ENCODE measurements at places on chromosomes 1 and 21.
A peak's percentile ranks its signal among the peaks of the same experiment; 100 is the strongest.

GRCh38 chr21:41926117-41926806 is 27.6 kb downstream of the C2CD2 start:
- peak; percentile 17 for DNase-seq

GRCh38 chr1:224506141-224506814 is 71.7 kb upstream of the WDR26 start:
- DNase-seq, result no peak

DNA sequence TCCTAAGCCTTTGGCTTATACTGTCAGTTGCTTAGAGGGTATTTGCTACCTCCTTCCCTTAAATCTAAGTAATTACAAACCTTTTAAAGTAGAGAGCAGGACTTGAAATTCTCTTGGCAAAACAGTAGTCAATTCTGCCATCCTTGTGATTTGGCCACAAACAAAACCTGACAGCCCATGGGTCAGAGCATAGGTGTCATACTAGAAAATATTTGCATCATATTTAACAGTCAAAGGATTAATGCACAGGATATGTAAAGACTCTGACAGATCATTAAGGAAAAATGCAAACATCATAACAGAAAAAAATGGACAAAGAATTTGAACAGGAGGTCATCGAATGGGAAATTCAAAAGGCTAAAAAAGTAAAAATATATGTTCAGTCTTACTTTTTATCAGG is 50.5 kb downstream of the ZFYVE9 start:
- DNase-seq, result no peak

DNA sequence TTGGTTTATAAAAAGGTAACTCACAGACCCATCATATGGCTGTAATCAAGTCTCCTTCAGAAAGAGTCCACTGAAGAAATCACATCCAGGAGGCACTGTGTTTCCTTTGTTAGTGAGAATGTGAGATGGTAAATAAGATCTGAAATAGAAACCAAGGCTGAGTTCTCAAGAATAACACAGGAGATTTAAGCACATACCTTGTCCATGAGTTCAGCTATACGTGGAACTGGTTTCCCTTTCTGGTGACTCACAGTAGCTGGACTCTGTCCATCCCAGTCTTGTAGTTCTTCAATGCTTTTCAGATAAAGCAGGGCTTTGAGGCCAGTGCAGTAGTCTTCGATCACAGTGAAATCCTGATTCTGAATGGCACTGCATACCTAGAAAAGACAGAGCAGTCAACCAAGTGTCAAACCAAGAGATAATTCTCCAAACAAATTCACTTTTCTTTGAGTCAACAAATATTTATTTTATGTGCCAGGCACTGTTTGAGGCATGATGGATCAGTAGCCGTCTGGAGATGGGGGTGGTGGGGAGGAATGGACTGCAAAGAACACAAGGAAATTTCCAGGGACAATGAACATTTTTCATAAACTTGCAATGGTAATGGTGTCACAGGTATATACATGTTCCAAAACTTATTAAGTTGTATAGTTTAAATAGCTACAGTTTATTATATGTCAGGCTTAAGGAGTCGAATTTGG is 471.4 kb downstream of the PTBP2 start:
- DNase-seq, result no peak

DNA sequence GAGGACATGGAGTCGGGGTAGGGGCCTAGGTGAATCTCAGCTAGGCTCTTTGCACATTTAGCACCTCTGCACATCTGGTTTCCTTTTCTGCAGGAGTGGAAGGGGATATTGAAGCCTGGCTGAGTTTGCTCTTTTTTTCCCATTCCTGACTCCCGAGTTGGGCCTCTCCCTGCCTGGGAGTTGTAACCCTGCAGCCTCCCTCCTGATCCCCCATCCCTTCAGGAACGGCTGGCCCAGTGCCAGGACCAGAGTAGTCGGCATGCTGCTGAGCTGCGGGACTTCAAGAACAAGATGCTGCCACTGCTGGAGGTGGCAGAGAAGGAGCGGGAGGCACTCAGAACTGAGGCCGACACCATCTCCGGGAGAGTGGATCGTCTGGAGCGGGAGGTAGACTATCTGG is 836 bp downstream of the OLFML3 start:
- DNase-seq, result no peak

- DNase-seq, result no peak
Observed at GRCh38 chr1:83997631-83998030, 1.3 kb downstream of the TTLL7 start.

DNA sequence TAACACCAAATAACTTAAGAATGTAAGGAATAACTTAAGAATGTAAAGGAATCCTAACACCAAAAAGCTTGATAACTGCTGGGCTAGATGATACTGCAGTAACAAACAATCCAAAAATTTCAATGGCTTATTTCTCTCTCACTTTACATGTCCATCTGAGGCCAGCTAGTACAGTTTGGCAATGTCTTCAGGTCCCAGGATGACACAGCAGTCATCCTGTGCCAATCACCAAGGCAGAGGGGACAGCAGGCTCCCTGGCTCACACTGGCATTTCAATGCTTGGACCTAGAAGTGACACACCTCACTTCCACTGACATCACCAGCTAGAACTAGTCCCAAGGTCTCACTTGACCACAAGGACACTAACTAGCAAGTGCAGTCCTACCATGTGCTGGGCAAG is 15.3 kb downstream of the DNAJC11 start:
- DNase-seq, result no peak

DNA sequence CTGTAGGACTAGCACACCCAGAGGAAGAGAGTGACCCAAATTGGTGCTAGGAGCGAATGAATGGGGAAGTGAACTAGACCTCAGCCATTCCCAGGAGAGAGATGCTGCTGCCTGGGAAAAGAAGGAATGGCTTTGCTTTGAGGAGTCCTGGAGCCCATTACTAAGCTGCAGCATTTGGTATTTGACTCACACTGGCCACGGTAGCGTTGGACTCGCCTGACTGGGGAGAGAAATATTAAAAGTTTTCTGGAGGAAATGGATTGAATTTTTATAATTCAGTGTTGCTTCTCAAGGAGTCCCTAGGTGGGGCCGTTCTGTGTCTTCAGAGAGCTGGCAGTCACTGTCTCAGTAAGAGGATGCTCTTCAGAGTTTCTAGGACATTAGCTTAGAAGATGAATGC is 40.2 kb downstream of the PIK3CD start:
- no peak for DNase-seq

DNA sequence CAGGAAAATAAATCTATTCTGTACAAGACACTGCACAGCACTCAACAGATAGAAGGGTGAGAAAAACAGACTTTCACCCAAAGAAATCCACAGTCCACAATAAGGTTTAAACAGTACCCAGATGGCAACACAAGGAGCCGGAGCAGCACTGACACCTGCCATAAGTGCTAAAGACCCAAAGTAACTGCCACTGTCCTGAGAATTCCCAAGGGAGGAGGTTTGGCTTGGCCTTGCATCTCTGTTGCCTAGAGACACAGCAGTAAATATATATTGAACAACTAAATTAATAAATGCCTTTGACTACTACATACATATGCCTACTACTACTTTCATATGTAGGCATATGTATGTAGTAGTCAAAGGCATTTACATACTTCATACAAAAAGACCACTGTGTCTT is 68.0 kb downstream of the VAV3 start:
- no peak for DNase-seq

- DNase-seq, result peak; percentile 92
Observed at GRCh38 chr1:155688324-155689080, at the start of gene YY1AP1. Gene YY1AP1 (minus strand): TSS chr1:155688774. CDS start chr1:155680436, 8,338 bp downstream.

- no peak for DNase-seq
Observed at GRCh38 chr1:43910343-43910742, 23.3 kb upstream of the ARTN start.

- DNase-seq, result no peak
Observed at GRCh38 chr1:63269571-63269970, 52.8 kb upstream of the FOXD3 start.

DNA sequence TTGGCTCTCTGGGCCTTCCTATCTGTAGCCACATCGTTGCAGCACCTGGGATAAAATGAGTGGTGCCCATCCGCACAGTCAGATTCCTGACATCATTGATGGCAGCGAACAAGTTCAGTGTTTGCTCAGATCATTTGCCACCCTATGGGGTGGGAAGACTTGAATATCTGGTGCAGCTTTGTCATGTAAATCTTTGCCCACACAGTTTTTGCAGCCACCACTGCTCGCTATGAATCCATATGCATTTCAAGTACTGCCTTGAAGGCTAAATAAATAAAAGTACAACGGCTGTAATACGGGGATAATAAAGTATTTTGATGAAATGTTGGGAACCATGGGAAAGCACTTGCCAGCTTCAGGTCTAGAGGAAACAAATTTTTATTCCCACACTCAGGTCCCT is 56.3 kb upstream of the COA6 start:
- DNase-seq, result no peak

GRCh38 chr1:54006508-54006907 is 11.5 kb downstream of the LDLRAD1 start:
- DNase-seq, result no peak

- DNase-seq, result no peak
Observed at GRCh38 chr1:40270152-40270834, 12.3 kb downstream of the ZMPSTE24 start.

DNA sequence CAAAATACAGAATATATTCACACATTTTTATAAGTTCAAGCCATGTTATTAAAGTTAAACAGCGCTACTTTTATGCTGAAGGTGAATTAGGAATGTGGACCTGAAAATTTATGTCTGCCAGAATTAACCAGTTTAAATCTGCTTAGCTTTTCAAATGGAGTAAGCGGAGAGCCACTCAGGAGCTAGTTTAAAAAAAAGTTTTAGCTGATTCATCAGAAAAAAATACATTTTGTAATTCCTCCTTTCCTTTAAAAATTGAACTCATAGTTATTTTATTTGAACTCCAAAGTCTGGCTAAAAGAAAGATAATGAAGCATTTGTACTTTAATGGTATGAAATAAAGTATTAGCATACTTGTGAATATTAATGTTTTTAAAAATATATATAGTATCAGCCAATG is 21.2 kb downstream of the C21orf91 start:
- DNase-seq, result no peak

GRCh38 chr1:115118086-115118485 is 28.8 kb upstream of the TSPAN2 start:
- no peak for DNase-seq

- no peak for DNase-seq
Observed at GRCh38 chr1:94236013-94236491, 1.3 kb downstream of the ARHGAP29 start.

- no peak for DNase-seq
Observed at GRCh38 chr1:100868364-100868995, 26.2 kb downstream of the EXTL2 start.

DNA sequence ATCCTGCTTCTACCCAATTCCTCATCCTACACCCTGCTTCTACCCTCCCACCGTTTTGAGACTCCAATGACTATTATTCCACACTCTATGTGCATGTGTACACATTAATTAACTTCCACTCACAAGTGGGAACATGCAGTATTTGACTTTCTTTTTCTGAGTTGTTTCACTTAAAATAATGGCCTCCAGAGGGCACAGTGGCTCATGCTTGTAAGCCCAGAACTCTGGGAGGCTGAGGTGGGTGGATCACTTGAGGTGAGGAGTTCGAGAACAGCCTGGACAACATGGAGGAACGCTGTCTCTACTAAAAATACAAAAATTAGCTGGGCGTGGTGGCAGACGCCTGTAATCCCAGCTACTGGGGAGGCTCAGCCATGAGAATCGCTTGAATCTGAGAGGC is 464.8 kb downstream of the PTBP2 start:
- DNase-seq, result no peak

DNA sequence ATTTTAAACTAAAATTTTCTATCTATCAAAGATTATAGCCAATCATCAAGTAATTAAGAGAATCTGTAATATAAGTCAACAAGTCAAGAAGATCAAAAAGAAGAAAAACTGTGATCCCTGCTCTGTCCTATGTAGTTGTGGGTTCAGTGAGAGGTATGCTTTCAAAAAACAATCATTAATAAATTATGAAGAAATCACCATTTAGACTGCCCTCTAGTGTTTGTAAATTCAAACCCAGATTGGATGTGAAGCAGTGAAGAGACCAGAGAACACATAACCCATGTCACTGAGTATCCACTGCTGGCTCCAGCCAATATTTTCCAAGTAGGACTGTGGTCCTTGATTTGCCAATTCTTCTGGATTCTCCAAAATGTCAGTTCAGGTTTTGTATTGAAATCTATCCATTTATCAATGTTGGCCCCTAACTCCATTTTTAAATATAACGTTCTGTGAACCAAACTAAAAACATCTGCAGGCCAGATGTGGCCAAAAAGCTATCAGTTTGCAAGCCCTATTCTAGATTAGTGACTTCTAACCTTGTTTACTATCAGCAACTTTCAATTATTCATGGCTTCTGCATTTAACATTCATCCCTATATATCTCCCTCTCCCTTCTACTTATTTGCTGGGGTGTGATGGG is 467.5 kb upstream of the CXADR start:
- DNase-seq, result no peak

DNA sequence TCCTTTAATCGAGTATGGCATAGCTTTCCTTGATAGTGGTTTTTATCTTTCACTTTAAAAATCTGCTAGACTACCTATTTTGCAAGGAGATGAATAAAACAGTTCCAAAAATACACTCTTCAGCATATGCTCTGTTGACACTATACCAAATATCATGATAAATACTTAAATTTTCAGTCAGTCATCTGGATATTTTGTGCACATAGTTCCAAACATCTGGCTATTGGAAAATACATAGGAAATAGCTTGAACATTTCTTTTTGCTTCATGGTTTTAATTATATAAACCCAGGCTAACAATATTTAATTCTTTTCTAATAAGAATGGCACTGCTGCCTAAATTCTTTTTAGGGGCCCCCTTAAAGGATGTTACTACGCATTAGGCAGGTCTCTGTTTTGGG is 342.1 kb downstream of the NEGR1 start:
- no peak for DNase-seq

DNA sequence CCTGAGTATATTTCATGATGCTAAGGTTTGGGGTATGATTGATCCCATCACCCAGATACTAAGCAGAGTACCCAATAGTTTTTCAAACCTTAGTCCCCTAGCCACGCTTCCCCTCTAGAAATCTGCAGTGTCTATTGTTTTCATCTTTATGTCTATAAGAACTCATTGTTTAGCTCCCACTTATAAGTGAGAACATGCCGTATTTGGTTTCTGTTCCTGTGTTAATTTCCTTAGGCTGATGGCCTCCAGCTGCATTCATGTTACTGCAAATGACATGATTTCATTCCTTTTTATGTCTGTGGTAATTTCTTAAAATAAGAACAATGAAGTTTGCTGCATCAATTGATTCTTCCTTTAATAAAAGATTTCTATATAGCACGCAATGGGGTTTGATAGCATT is 301.3 kb downstream of the PLPP3 start:
- no peak for DNase-seq

- DNase-seq, result no peak
Observed at GRCh38 chr1:79037085-79037484, 30.6 kb upstream of the ADGRL4 start.

All from H1 (cell line).